Fibroblast of mammary gland (primary cell): ENCODE measurements at places on chromosomes 1 and 21.

DNA sequence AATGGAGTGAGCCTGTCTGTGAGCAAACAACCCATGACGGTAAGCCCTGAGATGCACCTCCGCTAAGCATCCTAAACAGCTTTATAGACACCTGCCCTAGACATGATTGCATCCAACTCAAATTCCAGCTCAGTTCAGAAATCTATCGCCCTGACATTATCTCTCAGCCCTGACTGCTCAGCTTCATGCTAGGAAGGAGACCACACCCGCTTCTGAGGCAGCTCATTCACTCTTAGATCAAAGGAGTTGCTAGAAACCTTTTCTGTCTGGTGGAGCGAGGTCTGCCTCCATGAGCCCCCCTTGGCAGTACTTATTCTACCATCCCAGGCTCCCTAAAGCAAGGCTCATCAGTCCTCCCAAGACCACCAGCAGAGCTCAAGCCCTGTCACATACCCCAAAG is 17.0 kb downstream of the IL10RB start:
- DNase-seq: no peak

DNA sequence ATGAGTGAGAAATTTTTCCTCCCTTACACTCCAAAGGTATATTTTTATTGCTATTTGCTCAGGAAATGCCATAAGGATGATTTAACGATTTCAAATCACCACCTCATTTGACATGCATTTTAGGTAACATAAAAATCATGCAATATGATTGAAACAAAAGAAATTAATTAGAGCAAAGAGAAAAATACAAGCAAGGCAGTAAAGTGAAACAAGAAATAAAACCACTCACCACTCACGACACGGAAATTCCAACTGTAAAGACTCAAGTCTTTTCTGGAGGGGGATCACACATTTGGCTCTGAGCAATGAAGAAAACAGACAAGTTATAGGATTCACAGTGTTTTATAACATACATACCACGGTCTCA is 86.8 kb upstream of the ARHGAP29 start:
- DNase-seq: peak; percentile 36

- DNase-seq: peak; percentile 61
Measured at GRCh38 chr1:210257698-210258529, 25.3 kb downstream of the SERTAD4 start.

- DNase-seq: peak; percentile 86
Measured at GRCh38 chr21:35940074-35940927, 120.0 kb downstream of the SETD4 start.

DNA sequence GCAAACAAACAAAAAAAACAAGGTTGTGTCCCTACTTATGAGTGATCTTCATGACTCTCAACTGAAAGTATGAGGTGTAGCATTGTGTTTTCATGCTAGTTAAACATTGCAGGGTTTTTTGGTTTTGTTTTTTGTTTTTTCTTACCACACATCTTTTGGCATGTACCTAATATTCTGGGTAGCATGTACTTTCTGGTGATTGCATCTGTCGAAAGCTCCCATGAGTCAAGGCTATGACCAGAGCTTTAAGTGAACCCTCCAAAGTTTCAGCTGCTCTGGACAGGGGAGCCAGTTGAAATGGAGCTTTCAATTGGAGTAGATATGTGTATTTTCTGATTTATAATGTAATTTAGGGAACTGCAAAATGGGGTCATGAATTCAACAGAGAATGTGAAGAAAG is 115.5 kb downstream of the KCNK2 start:
- DNase-seq: peak; percentile 51

- peak; percentile 93 for DNase-seq
Measured at GRCh38 chr1:55813618-55814017, 598.5 kb upstream of the USP24 start.

- no peak for DNase-seq
Measured at GRCh38 chr1:226995365-226996332, 55.6 kb downstream of the COQ8A start.

GRCh38 chr1:9350013-9350908 is 57.6 kb downstream of the SPSB1 start:
- DNase-seq: peak; percentile 79

- no peak for DNase-seq
Measured at GRCh38 chr21:38080888-38081287, 164.6 kb upstream of the KCNJ6 start.

- DNase-seq: peak; percentile 68
Measured at GRCh38 chr1:78743626-78744025, 94.0 kb downstream of the IFI44 start.

DNA sequence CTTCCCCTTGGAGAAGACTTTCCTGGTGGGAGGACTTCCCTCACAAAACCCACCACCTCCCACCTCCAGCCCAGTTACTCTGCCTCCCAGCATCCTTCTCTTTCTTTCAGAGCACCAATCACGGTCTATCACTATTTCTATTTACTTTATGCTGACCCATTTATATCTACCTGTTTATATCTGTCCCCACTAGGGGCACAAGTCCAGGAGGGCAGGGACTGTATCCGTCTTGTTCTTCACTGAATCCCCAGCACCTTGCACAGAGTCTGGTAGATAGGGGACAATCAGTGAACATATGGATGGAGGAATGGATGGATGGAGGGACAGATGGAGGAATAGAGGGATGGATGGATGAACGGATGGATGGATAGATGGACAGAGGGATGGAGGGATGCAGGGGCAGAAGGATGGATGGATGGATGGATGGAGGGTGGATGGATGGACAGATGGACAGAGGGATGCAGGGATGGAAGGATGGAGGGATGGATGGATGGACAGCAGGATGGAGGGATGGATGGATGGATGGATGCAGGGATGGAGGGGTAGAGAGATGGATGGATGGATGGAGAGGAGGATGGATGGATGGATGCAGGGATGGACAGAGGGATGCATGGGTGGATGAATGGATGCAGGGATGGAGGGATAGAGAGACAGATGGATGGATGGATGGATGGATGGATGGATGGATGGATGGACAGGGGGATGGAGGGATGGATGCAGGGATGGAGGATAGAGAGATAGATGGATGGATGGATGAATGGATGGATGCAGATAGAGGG is 5.5 kb downstream of the C1QB start:
- no peak for DNase-seq

DNA sequence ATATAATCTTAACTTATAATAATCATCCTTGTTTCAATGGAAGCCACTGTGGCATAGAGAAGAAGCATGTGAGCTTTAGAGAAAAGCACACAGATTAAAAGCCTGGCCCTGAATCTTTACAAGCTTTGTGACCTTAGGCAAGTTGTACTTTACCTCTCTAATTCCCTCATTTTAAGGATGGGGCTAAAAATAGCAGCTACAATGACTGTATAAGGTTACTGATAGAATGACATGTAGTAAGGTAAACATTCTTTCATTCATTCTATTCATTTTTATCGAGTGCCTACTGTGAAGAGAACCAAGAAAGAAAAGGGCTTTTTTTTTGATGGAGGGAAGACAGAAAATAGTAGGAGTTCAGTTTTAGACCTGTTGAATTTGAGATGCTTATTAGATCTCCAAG is 25.6 kb downstream of the CDKN2C start:
- DNase-seq: no peak

- peak; percentile 84 for DNase-seq
Measured at GRCh38 chr1:33388805-33389771, 41.8 kb downstream of the PHC2 start.

DNA sequence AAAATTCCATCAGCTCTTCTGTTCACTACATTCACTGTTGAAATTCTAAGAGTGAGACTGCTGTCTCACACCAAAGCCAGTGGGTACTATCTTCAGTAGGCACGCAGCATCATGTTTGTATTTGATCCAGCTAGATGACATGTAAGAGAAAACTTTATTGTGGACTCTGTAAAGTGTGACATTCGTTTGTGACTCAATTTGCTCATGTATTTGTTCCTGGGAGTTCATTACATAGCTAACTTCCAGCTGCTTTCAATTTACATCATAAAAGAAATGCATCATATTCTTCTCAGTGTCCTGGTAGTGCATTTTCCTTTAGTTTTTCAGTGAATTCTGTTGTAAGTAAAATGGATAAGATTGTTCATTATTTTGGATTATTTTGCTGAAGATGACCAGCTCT is 31.4 kb downstream of the CTH start:
- peak; percentile 39 for DNase-seq

DNA sequence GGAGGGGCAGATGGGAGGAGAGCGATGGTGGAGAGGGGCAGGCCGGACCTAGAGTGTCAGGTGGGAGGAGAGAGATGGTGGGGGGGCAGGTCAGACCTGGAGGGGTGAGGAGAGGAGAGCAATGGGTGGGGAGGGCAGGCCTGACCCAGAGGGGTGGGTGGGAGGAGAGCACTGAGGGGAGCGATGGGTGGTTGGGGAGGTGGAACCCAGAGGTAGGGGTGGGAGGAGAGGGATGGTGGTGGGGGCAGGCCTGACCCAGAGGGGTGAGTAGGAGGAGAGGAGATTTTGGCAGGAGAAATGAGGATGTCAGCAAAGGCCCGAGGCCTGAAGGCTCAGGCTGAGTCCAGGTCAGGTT is 157.3 kb upstream of the VAMP3 start:
- no peak for DNase-seq

GRCh38 chr21:17900281-17900989 is 81.3 kb upstream of the C21orf91 start:
- no peak for DNase-seq

- DNase-seq: peak; percentile 23
Measured at GRCh38 chr1:20978413-20978812, 191.3 kb upstream of the HP1BP3 start.

DNA sequence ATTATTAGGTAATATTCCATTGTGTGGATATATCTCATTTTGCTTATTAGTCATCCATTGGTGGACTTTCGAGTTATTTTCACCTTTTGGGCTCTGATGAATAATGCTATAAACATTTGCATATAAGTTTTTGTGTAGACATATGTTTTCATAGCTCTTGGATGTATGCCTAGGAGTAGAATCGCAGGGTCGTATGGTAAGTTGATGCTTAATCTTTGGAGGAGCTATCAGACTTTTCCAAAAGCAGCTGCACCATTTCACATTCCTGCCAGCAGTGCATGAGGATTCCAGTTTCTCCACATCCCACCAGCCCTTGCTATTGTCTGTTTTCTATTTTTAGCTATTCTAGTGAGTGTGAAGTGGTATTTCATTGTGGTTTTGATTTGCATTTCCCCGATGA is 120.3 kb upstream of the TMEM51 start:
- DNase-seq: peak; percentile 20
